Right lobe of liver (tissue), 6 donors: ENCODE measurements at places on chromosomes 4 and X.
A peak's percentile ranks its signal among the peaks of the same experiment; 100 is the strongest.

- no peak for DNase-seq
Observed at GRCh38 chrX:20382518-20383297, 116.0 kb upstream of the RPS6KA3 start.

DNA sequence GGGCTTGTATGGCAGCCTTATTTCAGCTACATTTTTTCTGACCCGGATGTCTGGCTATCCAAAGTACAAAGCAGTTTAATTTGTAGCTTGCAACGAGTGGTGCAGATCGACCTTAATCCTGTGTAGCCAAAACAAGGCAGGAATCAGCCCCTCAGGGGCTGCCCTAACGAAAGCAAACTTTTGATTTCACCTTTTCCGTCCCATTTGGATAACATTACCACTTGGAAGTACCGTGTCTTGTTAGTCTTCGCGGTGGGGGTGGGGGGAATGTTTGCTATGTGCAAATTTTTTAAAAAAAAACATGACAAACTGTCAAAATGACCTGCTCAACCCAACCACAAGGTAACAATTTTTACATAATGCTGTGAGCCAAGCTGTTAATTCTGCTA, 766 bp upstream of the DNAJB14 start:
- DNase-seq: no peak

DNA sequence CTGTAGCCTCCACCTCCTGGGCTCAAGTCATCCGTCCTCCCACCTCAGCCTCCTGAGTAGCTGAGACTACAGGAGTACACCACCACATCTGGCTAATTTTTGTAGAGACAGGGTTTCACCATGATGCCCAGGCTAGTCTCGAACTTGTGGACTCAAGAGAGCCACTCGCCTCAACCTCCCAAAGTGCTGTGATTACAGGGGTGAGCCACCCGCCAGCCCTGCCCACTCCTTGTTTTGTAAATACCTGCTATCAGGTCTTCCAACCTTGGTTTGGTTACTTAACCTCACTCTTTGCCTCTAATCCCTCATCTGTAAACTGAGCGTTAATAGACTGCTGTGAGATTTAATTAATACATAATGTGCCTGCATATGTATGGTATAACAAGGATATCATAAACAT, 803 bp downstream of the CNGA1 start:
- peak; percentile 75 for DNase-seq

GRCh38 chrX:103415528-103415927, 39.2 kb downstream of the BEX3 start:
- DNase-seq: no peak

DNA sequence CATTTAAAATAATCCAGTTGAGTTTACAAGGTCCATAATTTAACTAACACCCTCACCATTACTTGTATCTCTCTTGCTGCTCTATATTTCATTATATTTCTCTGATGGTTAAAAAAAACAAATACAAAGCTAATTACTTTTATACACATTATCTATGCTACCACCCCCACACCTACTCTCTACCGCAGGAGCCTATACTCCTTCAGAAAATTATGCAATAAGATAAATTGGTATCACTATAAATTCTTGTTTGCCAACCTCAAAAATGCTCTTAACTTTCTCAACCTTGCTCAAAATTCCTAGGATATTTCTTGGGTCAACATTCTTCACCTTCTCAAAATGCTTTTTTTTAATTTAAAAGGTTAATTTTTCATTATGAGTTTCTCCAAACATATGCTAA, 282.7 kb downstream of the KCTD8 start:
- DNase-seq: no peak

DNA sequence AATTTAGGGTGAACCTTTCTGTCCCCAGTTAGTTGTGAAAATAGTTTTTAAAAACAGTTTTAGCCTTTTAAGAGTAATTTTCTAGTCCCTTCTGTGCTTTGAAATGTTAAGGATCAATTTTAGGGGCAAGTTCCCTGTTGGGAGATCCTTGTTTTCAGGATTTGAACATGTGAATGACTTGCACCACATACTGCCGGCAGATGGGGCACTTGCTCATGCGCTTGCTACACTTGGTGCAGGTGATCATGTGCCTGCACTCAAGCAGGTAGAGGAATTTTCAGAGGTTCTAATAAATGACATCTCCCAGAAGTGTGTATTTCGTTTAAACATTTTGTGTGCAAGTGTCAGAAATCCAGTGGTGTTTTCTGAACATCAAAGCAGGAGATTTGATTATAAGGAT, 195.9 kb downstream of the CHM start:
- DNase-seq: peak; percentile 45

- no peak for DNase-seq
Observed at GRCh38 chrX:110743679-110744340, 51.8 kb downstream of the CHRDL1 start.

- no peak for DNase-seq
Observed at GRCh38 chr4:52431410-52431809, 227.7 kb downstream of the USP46 start.

DNA sequence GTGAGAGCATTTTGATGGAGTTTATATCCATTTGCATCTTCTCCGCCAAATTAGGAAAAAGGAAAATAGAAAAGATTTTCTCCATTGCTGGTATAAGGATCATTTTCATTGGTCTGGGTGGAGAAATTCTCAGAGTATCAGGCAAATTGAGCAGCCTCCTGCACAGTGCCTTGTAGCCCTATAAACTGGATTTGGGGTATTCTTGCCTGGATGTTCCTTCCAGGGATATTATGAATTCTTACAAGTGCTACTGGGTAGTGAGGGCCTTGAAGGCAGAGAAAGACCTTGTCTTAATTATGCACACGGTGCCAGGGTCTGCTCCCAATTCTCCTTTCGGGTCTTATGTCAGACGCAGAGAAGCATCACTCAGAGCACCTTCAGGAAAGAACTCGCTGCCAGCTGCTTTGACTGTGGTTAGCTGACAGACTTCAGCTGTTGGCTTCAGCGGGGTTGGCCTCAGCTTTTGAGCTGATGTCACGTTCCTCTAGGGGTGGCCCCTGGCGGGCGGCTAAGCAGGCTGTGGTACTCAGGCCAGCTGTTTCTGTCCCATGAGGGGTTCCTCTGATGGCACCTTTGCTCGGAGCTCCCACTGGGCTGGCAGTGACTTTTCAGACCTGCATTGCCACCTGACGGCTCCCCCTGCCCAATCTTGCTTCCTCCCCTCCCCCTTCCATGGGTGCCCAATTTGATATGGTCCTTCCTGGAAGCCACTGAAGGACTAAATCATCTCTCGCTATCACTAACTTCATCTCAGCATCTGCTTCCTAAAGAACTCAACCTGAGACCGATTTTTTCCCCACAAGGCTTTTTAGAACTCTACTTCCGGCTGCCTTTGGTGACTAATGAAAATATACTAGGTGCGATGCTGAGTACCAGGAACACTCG, 519.5 kb downstream of the BCOR start:
- DNase-seq: no peak

DNA sequence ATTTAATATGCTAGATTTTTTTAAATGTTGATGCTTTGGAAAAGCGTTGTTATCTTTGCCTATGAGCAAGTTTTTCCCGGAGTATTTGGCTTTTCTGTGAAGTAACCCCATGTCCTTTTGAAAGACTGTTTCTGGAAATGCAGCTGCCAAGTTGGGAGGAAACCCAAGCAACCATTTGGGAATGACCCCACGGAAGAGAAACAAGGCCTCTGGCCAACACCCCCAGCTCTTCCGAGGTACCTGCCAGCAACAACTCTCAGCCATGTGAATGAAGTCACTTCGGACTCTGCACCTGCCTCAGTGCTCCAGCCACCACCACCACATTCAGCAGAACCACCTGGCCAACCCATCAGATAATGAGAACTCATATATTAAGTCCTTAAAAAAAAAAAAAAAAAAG, 36.2 kb upstream of the DHRSX start:
- no peak for DNase-seq

DNA sequence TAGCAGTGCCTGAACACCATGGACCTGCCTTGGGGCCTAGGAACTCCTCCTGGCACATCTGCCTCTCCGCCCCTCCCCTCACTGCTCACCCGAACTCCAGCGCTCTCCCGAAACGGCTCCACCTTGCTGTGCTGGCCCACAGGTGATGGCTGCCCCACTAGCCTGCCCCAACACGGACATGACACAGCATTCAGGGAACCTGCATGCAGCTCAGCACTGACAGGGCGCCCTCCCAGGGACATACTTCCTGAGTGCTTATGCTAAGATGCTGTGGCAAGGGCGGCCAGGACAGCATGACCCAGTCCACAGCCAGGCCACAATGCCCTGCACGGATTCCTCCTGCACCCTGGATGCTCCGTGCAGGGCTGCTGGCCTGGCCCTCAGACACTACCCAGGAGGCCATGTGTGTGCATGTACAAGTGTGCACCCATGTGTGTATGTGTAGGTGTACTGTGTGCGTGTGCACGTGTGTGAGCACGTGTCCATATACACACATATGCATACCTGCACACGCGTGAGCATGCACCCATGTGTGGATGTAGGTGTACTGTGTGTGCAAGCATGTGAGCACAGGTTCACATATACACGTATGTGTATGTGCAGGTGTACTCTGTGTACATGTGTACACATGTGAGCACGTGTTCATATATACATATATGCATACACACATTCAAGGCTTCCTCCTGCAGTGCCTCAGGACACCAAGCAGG, 6.0 kb downstream of the TMEM271 start:
- no peak for DNase-seq

- DNase-seq: no peak
Observed at GRCh38 chrX:44908153-44908552, 35.2 kb downstream of the KDM6A start.

DNA sequence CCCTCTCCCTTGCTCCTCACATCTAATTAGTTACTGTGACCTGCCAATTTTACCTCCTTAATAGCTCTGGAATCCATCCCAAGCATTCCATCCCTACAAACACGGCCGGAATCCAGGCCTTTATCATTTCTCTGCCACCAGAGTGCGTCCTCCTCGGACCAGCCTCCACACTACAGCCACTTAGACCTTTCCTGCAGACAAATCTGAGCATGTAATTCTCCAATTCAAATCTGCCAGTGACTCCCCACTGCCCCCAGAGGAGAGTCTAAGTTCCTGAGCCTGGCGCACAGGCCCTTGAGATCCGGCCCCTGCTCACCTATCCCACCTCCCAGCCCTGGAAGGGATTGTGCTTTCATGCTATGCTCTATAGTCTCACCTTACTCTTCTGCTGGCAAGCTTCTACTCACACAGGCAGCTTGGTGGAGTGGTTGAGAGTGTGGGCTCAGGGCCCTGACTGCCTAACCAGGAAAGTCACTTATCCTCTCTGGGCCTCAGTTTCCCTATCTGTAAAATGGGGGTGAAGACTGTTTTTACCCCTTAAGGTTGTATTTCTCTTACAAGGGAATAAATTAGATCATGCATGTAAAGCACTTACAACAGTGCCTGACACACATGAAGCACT, 31.2 kb downstream of the PJA1 start:
- DNase-seq: no peak

GRCh38 chrX:150575419-150575814, 7.0 kb downstream of the MTM1 start:
- DNase-seq: no peak

DNA sequence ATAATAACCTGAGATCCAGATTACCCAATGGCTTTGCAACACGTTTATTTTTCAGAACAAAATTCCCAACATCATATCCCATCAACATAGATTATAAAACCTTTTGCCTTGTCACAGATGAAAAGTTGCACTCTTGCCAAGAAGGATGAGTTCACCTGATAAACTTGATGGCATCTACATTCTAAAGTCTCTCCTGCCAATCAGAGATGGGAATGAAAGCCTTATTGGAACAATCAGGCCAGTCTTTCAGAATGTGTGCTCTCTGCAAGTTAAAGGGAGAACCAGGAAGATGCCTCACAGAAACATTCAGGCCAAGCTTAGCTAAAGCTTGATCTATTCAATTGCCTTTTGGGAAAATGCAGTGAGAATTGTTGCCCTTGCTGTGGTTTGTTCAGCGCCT, 1.3 kb downstream of the LPAR4 start:
- no peak for DNase-seq

DNA sequence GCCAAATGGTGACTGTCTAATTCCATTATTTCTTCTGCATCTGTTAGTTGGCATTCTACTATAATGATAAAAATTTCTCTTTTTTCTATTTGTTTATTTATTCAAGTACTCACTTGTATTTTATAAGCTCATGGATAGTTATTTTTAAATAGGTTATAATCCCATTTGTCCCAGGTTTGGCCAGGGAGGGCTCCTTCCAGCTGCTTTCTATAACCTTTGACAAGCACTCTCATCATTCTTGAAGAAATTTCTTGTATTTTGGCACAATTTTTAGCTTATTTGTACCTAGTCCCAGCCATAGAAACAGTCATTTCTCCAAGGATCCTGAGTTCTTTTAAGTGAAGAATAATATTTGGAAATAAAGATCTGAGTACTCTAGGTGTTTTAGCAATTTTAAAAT, 1038.6 kb upstream of the AGA start:
- DNase-seq: no peak

- DNase-seq: no peak
Observed at GRCh38 chrX:108245462-108245861, 153.9 kb downstream of the ATG4A start.

GRCh38 chr4:75881476-75881875, 20.8 kb downstream of the PPEF2 start:
- DNase-seq: no peak

DNA sequence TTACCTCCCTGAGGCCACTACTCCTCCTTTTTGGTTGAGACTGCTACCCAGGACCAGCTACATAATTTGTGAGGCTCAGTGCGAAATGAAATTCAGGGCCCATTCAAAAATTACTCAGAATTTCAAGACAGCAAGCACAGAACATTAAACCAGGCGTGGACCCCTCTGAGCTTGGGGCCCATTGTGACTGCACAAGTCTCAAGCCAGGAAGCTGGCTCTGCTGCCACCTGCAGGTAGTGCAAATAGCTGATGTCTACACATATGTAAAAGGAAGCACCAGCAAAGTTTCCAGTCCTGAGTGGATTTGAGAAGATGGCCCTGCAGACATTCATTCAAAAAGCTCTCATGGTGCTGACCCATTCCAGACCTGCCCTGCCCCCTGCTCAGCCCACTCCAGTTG, 213.4 kb upstream of the LNX1 start:
- peak; percentile 65 for DNase-seq

- no peak for DNase-seq
Observed at GRCh38 chr4:6461301-6462165, 10.9 kb downstream of the PPP2R2C start.

GRCh38 chrX:29043746-29044145, 456.5 kb downstream of the IL1RAPL1 start:
- no peak for DNase-seq

GRCh38 chr4:119597377-119597776, 31.2 kb downstream of the PDE5A start:
- DNase-seq: no peak

- DNase-seq: no peak
Observed at GRCh38 chr4:54475546-54475945, 182.2 kb upstream of the KIT start.

DNA sequence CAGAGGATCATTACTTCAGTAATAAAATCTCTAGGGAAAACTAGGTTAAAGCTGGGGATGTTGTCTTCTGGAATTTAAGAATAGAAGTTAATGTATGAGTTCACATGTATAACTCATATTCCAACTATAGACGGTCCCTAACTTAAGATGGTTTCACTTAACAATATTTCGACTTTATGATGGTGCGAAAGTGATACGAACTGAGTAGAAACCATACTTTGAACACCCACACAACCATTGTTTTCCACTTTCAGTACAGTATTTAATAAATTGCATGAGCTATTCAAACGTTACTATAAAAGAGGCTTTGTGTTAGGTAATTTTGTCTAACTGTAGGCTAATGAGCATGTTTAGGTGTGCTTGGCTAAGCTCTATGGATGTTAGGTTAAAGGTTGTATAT, 38.7 kb downstream of the CCSER1 start:
- no peak for DNase-seq
